ENCODE measurements at places on chromosomes 6 and 20.

- DNase-seq = no peak
Measured at GRCh38 chr6:111662072-111662793, 56.6 kb upstream of the TRAF3IP2 start.

GRCh38 chr6:75217193-75217592 lies 11.3 kb upstream of the COL12A1 start:
- no peak for DNase-seq

DNA sequence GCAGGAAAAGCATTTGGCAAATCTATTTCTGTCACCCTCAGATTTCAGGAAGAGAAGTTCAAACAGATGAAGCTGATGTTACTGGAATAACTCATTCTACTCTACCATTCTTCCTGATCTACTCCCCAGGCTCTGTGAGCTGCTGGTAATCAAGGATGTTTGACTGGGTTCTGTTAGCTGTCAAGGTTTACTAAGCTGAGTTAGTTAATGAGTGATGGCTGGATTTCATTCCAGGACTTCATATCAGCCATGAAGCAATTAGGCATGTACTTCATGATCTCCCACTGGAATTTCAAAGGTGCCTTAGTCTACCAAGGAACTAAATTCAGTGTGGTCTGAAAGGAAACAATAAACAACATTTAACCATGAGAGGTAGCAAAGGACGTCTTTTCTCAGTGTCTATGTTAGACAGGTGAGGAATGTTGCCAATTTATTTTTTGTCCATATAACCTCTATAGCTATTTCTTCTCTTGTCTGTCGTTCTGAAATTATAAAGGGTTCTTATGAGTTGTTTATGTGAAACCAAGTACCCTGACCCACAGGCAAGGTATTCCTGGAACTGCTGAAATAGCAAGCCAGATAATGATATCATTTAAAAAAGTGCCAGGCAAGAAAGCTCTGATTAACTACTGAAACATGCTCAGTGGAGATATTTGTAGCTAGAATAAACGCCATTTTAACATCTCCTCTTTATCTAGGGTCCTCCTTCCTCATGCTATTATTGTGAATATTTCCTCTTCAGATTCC lies 112.9 kb downstream of the BACH2 start:
- DNase-seq = no peak

GRCh38 chr6:22451962-22452361 lies 117.4 kb upstream of the HDGFL1 start:
- no peak for DNase-seq

DNA sequence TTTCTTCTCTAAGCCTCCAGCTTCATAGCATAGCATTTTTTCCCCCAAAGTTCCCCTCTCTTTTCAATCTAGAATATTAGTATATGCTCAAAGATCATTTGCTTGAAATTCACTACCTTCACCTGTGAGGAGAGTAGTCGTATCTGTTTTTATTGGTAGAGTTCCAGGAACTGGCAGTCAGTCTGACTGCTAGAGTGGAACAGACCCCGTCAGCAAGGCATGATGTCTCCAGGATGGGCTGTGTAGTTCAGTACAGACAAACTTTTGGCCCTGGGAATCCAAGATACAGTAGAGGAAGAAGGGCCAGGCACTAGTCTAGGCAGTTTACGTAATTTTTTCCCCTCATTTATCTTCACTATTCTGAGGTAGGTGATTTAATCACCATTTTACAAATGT lies 29.1 kb downstream of the RALY start:
- DNase-seq = no peak

- no peak for DNase-seq
Measured at GRCh38 chr20:24598996-24599395, 129.6 kb downstream of the SYNDIG1 start.

DNA sequence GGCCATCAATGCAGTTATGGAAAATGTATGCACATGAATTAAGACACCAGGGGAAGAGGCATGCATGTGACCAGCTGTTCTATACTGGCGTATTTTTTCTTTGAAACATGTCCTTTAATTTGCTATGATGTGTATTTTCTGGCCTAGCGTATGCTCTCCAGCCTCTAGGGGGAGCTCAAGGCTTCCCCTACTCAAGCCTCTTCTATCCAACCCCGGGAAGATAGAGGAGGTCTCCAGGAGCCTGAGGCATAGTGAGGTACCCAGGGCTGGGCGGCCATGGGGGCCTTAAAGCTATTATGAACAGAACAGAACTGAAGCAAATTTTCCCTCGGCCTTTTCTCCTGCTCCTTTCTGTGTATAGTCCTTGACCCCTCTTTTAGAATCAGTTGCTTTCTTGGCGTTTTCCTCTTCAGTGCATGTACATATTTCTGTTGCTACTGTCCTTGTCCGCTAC lies 528.9 kb downstream of the MAFB start:
- DNase-seq = no peak

DNA sequence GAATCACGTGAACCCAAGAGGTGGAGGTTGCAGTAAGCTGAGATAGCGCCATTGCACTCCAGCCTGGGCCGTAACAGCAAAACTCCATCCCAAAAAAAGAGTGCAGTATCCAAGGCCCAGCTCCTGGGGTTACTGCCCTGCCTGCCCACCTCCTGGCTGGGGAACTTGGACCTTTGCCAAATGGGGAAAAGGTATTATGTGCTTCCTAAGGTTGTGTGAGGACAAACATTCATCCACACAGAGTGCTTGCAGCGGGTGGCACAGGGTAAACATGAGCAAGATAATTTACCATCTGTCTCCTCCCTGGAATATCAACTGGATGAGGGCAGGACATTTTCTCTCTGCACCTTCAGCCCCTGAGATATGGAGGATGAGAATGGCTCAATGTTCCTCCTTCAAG lies 94.9 kb upstream of the POPDC3 start:
- DNase-seq = no peak

- DNase-seq = no peak
Measured at GRCh38 chr6:17536586-17536985, 63.5 kb upstream of the FAM8A1 start.

DNA sequence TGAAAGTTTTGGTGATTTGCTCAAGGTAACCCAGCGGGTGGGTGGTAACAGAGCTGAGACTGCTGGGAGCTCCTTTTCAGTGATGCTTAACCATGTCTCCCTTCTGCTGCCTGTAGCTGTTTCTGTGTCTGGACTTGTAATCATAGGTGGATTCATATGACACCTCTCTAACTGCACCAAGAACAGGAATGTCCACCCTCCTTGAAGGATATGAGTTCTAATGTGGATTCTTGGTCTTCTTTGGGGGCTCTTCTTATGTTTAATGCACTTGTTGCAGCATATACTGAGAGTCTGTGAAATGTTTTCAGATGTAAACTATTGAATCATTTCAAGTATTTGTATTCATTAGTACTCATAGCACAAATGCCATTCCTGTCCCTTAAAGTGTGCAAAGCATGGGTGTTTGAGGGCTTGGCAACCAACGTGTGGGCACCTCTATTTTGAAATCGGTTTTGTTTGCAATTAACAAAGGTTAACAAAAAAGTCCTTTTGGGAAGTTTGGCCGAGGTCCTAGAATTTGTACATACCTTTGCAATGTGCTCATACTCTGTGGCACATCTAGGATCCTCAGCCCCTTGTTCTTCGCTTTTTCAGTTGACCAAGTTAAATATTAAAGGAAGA lies 138.0 kb downstream of the SOX4 start:
- DNase-seq = no peak

- no peak for DNase-seq
Measured at GRCh38 chr20:39311851-39312506, 349.8 kb downstream of the DHX35 start.

- DNase-seq = no peak
Measured at GRCh38 chr20:48933017-48933766, 11.7 kb downstream of the ARFGEF2 start.

- no peak for DNase-seq
Measured at GRCh38 chr6:137520520-137520919, 26.3 kb upstream of the OLIG3 start.

DNA sequence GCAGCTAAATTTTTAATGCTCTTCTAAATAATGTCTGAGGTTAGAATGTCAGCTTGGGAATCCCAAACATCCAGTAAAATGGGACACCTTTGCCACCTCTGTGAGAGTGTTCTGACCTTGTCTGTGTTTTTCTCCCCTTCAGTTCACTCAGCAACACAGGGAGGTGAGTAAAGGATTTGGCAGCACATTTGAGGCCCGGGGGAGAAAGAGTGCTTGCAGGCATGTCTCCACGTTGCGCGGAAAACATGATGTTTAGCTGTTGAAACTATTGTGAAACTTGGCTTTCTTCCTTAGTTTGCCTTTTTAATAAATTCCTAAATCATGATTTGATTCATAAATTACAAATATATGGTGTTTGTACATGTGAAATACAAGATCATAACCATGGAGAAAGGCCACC lies 707.8 kb upstream of the FLRT3 start:
- no peak for DNase-seq

GRCh38 chr6:2999618-3000557 lies at the start of gene NQO2:
Gene NQO2 (plus strand): TSS chr6:2999894. CDS start chr6:3006553, 6,659 bp downstream.
- DNase-seq = peak; percentile 87

DNA sequence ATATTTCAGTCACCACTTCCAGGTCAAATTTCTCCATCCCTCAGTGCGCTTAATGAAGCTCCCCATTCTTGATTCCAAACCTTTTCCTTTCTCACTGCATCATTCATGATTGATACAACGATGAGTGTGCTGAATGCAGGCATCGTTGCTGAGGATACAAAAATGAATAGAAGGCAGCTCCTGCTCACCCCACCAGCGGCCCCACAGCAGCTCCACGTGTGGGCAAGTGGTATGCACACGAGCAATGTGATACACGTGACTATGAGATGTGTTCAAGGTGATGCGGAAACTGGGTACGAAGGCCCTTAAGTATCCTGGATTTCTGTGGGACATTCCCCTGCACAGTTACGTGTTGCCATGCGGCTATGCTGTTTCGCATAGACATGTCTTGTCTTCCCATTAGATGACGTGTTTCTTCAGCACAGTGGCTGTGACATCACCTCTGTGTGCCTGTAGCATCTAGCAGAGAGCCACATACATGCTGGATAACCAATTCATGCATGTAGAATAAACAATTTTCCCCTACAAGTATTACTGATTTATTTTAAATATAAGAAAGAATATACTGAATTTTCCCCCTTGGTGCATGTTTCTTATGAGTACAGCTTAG lies 260.5 kb upstream of the AGPAT4 start:
- no peak for DNase-seq

GRCh38 chr20:45325371-45325770 lies 17.3 kb upstream of the MATN4 start:
- no peak for DNase-seq

DNA sequence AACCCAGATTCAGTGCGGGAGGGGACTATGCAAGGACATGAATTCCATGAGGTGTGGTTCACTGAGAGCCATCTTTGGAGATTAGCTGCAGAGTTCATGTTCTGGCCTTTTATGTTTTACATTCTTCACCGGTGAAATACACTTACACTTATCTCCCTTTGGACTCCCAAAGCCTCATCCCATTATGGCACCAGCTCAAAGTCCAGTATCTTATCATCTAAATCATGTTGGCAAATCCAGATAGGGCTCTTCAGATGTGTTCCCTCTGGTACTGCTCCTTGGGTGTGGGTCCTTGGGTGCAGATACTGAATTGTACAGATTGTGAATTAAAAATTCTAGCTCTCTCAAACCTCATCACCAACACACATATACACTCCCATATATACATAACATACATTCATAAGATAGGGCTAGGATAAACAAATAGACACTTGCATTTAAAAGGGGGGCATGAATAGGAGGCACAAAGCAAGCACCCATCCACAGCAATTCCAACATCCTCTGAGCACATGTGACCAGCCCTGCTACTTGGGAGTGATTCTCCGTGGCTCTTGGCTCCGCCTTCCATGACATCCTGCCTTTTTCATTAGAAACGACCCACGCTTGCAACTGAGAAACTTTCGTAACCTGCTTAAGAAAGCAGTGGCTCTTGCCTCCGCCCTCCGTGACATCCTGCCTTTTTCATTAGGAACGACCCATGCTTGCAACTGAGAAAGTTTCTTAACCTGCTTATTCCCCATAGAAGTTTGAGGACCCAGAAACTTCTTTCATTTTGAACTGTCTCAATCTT lies 53.6 kb upstream of the LRRC1 start:
- peak; percentile 5 for DNase-seq

DNA sequence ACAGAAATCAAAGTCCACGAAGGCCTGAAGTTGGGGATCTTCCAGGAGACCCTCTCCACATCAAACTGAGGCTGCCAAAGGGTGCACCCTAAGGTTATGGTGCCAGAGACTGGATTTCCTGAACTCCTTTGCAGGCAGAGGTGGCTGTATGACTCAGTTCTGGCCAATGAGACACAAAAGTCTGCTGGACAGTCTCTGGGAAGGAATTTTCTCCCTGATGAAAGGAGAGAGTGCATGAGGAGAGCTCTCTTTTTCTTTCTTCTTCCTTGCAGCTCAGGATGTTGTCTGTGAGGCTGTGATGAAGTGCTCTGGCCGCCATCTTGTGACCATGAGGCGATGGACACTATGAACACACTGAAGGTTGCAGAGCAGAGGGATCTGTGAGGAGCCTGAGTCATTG lies 85.2 kb downstream of the MDGA1 start:
- no peak for DNase-seq

GRCh38 chr6:2807342-2808090 lies 34.1 kb downstream of the SERPINB1 start:
- no peak for DNase-seq

- no peak for DNase-seq
Measured at GRCh38 chr6:33604941-33605854, 15.9 kb upstream of the ITPR3 start.

- no peak for DNase-seq
Measured at GRCh38 chr6:108564178-108564577, 3.5 kb downstream of the FOXO3 start.

DNA sequence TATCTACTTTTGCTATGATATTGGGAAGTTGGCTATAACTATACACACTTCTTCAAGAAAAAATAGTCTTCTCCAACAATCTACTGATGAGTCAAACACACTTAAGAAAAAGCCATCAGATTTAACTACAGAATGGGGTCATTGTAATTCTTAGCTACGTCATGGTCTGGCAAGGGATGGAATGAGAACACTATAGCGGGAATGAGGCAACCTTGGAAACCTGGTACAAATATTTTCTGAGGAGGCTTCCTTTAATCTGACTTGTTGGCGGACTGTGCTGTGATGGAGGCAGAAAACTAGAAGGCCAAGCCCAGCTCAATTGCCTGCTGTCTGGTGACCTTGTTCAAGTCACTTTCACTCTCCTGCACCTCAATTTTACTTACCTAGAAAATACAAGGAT lies 586.8 kb upstream of the JAG1 start:
- DNase-seq = no peak

- DNase-seq = no peak
Measured at GRCh38 chr6:132598473-132598872, 8.9 kb upstream of the TAAR5 start.

DNA sequence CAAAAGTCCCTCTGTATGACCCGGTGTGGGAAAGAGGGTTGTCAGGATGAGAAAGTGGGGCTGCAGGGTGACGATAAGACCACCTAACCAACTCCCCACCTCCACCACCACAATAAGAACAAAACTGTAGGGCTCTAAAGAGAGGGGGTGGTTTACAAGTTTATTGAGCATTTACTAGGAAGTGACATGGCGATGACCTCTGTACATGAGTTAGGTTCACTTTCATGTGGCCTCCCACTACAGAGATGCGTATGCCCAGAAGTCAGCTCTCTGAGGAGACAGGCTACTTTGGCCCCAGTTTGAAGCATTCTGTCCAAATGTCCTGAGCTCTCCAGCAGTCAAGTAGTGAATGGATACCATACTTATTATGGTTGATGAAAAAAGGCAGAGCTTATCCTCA lies 28.7 kb upstream of the PI16 start:
- DNase-seq = no peak

All from stimulated activated CD8-positive, alpha-beta memory T cell treated with anti-CD3 and anti-CD28 coated beads, Interleukin-7, amount 100 ng/mL, for 4 hours (primary cell).